ENCODE measurements at places on chromosomes 7 and 10. TPM values are rescaled to one million over a fixed set of nuclear protein-coding genes. Genes with fewer than 3 reads are reported as not detected.

Gene ZNF239
- total RNA-seq: 3.1 TPM

Gene SPACDR
- total RNA-seq: 0.61 TPM

Gene TMEM178B
- 18.6 TPM for total RNA-seq

Gene MOGAT3
- total RNA-seq: not detected

Gene PTCD1
- total RNA-seq: 4.5 TPM

Gene SH3PXD2A
- 31.1 TPM for total RNA-seq

Gene SPDYE1
- not detected for total RNA-seq

Gene HOXA9
- total RNA-seq: not detected

Gene COL1A2
- total RNA-seq: 236 TPM

Gene SLC18A3
- total RNA-seq: not detected

Gene NOS3
- 9.4 TPM for total RNA-seq

Gene DKK1
- not detected for total RNA-seq

Gene PHKG1
- 28.5 TPM for total RNA-seq

Gene CRPPA
- 1.1 TPM for total RNA-seq

Gene DYNC1I1
- total RNA-seq: 46.4 TPM

Gene NUTM2D
- 2.4 TPM for total RNA-seq

Gene HMX2
- total RNA-seq: not detected

Gene LRRC17
- 0.72 TPM for total RNA-seq

Gene GBX1
- total RNA-seq: 0.29 TPM

Gene NRP1
- total RNA-seq: 176 TPM

Gene LSM8
- 20.3 TPM for total RNA-seq

Gene GPRIN2
- total RNA-seq: 0.50 TPM

Gene GCK
- 0.54 TPM for total RNA-seq

Gene GATA3
- total RNA-seq: 0.71 TPM

Gene THSD7A
- total RNA-seq: 1.0 TPM

Gene SYT15
- total RNA-seq: 4.2 TPM

Data from heart left ventricle (tissue), 16 donors.